Stimulated activated CD4-positive, alpha-beta T cell treated with anti-CD3 and anti-CD28 coated beads, Interleukin-15, amount 100 ng/mL, for 24 hours (primary cell): ENCODE measurements at places on chromosomes 3 and 15.

GRCh38 chr3:29143151-29143550 lies 137.7 kb upstream of the RBMS3 start:
- no peak for DNase-seq

DNA sequence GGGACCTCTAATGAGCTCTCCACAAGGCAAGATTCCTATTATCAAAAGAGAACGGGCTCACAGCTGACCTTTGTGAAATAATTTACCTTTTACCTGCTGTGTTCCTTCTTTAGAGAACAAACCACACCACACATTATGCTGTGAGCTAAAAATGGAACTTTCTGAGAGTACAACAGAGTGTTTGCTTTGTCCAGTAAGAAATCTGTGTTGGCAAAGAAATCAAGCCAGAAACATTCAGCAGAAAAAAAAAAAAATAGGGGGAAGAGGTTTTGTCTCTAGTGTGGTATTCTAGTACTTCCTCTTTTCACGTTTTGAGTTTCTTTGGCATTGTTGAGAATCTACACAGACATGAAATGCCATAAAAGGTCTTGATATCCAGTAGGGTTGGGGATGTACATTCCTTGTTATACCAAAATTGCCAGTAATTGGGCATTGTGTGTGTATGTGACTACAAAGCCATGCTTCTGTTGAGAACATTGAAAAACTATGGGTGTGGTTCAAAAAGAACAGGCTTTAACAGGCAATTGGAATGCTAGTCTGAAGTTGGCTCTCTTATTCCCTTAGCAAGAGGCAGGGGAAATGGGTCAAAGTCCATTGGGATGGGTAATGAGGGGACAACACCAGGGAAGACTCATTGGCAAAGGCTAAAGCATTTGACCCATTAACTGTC lies 273.5 kb downstream of the NEK10 start:
- no peak for DNase-seq

DNA sequence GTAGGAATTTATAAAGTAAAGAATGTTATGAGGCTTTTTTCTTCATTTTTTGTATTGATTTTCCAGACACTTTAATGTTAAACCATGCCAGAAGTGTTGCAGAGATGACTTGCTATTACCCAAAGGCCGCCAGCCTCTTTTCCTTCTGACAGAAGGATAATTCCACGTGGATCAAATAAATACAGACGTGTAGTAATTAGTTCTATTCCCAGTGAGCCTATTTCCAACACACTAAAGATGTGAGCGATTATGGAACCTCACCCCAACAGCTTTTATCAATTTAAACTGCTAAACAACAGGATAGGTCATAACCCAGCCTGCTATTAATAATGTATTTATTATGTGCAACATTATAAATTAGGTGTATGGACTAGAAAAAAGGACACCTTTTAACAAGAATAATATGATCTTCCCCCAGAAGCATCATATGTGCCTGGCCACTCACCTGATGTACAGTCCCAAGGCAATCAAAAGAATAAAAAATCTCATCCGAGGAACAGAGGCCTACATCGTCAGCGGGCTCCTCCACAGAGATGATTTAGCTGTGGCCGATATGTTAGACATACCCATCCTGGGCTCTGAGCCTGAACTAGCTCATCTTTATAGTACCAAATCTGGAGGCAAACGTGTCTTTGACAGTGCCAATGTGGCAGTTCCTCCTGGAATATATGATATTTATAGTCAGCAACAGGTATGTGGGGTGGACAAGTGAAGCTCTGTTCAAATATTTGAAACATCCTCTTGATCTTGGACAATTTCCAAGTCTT lies 125.9 kb upstream of the C15orf61 start:
- no peak for DNase-seq

DNA sequence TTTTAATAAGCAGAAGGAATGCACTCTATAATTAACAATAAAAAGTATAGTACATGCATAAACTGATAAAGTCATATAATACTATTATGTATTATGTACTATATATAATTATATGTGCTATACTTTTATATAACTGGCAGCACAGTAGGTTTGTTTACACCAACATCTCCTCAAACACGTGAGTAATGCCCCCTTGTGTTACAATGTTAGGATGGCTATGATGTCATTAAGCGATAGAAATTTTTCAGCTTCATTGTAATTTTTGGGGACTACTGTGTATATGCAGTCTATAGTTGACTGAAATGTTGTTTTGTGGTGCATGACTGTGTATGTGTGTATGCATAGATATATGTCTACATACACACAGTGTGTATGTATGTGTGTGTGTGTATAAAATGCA lies 100.6 kb downstream of the SLMAP start:
- no peak for DNase-seq

DNA sequence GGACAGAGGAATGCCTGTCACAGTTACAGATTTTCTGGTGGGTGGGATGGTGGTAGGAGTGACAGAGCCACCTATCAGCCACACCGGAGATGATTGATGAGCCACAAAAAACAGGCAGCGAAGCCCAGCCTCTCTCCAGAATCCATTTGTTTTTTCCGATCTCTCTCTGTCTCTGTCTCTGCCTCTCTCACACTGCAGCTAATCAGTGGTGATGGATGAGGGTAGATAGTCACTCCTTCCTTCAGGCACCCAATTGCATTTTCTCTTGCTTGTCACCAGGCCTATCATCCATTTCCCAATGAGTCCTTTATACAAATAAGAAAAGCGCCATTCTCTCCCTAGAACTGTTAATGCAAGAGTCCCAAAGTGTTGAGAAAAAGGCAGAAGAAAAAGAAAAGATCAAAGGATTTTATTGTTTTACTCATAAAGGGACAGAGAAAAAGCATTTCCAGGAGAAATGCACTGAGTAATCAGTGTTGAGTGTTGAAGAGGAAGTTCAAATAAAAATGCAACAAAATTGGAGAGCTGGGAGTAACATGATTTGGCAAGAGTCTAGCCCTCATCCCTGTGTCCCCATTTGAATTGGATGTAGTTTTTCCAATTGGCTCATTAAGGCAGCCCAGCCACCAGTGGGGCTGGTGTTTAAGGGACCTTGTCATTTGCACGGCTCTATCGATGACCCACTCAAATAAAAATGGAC lies 1089.3 kb downstream of the TUSC7 start:
- no peak for DNase-seq

DNA sequence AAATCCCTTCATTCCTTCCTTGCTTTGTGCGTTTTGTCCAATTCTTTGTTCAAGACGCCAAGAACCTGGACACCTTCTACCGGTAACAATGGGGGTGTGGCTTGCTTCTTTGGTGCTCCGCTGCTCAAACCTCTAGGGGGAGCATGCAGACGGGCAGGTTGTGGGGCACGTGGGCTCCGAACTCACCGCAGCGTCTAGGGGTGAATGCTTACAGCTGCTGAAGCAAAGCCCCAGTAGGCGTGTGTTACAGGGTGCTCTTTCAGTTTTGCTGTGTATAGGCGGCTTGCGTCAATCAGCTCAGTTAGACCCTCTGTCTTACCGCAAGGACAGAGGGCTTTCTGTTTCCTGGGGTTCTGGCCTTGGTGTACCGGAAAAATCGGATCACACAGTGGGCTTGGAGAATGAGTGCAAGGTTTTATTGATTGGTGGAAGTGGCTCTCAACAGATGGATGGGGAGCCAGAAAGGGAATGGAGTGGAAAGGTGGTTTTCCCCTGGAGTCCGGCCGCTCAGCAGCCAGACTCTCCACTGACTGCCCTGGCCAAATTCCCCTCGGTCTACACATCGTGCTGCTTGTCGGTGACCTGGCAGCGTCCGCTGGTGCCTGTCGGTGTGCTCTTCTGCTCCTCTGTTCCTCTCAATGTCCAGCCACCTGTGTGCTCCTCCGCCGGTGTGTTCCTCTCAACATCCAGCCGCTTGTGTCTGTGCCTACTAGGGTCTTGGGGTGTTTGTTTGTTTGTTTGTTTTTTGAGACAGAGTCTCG lies 1.2 kb upstream of the LRRC34 start:
- peak; percentile 81 for DNase-seq

- peak; percentile 27 for DNase-seq
Observed at GRCh38 chr15:62549345-62549970, 384.4 kb upstream of the C2CD4B start.

DNA sequence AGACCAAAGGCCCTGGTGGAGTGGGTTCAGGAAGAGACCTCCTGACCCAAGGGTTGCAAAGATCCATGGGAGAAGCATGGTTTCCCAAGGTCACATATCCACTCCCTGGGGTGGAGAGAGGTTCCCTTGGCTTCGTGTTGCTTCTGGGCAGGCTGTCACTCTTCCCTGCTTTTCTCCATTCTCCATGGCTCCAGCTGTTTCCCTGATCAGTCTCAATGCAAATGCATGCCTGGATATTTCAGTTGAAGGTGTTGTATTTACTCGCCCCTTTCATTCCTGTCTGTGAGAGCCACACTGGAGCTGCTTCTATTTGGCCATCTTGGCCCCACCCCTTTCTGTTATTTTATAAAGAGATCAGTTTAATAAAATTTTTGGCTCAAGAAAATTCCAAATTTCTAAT lies 95.0 kb upstream of the PLSCR4 start:
- DNase-seq, result no peak

DNA sequence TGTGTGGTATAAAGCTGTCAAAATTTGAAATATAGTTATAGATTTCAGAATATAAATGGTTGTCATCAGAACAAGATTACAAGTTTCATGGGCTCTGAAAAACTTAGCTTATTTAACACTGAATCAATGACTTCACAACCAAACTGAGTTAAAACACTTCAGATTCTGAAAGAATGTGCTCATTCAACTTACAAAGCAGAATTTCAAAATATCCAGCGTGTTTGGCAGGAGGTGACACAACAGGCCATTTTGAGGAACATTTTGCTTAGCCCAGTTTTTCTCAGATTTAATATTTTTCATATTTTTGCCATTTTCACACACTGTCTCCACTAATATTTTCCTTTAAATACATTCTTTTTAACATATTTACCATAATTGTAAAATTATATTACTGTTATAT lies 781.1 kb downstream of the TUSC7 start:
- no peak for DNase-seq

- peak; percentile 21 for DNase-seq
Observed at GRCh38 chr3:100993309-100993708, at the start of gene ABI3BP. TSS of gene ABI3BP (minus strand) at chr3:100993421. CDS start at chr3:100993384, 37 bp downstream.

DNA sequence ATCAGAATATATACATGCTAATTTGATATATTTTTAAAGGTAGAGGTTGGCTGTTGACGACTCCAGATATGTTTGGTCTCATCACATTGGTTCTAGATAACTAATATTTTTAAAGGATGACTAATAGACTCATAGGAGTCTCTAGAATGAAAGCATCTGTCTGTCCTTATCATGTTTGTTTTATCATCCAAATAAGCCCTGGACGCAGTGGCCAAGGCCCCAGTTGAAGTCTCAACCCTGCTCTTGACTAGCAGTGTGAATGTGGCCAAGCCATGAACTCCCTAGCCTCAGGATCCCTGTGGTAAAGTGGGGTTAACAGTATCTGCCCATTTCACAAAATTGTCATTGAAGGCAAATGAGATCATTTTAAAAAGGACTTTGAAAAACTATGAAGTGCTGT lies 53.6 kb downstream of the ABHD2 start:
- no peak for DNase-seq

GRCh38 chr3:31948280-31948679 lies 32.8 kb downstream of the OSBPL10 start:
- no peak for DNase-seq

GRCh38 chr3:152656214-152656971 lies 178.5 kb upstream of the P2RY1 start:
- no peak for DNase-seq

DNA sequence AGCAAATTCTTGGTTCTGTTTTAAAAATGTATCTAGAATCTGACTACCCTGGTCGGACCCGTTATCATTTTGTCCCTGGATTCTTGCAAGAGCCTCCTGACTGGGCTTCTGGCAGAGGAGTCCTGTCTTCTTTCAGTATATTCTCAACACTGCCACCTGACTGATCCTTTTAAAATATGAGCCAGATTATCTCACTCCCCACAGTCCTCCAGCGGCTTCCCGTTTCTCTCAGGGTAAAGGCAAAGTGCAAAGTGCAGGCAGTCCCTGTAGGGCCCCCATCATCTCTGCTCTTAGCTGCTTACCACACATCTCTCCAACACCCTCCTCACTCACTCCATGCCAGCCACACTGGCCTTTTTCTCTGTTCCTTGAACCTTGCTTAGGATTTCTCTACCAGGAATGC lies 28.4 kb downstream of the CRTC3 start:
- DNase-seq, result no peak

GRCh38 chr15:37921527-37922385 lies 12.7 kb upstream of the TMCO5A start:
- no peak for DNase-seq

- DNase-seq, result no peak
Observed at GRCh38 chr3:98573181-98573728, 20.2 kb downstream of the CPOX start.

GRCh38 chr3:109553591-109554371 lies 216.4 kb upstream of the DPPA4 start:
- no peak for DNase-seq

GRCh38 chr15:50968353-50968752 lies 59.9 kb downstream of the AP4E1 start:
- no peak for DNase-seq

GRCh38 chr15:44495562-44495961 lies 41.4 kb upstream of the EIF3J start:
- no peak for DNase-seq
